Activated T-helper 1 cell treated with anti-CD3 and anti-CD28 coated beads, Interleukin-2, amount 50 U/mL, for 16 hours (primary cell): ENCODE measurements at places on chromosomes 11 and 22.

GRCh38 chr22:47205081-47205491 is 442.6 kb downstream of the TBC1D22A start:
- DNase-seq, result no peak

GRCh38 chr11:10638316-10638925 is 55.1 kb downstream of the IRAG1 start:
- DNase-seq, result no peak

GRCh38 chr11:7871056-7871455 is 60.0 kb downstream of the OR10A6 start:
- no peak for DNase-seq

GRCh38 chr22:46780453-46780852 is 18.0 kb downstream of the TBC1D22A start:
- no peak for DNase-seq

DNA sequence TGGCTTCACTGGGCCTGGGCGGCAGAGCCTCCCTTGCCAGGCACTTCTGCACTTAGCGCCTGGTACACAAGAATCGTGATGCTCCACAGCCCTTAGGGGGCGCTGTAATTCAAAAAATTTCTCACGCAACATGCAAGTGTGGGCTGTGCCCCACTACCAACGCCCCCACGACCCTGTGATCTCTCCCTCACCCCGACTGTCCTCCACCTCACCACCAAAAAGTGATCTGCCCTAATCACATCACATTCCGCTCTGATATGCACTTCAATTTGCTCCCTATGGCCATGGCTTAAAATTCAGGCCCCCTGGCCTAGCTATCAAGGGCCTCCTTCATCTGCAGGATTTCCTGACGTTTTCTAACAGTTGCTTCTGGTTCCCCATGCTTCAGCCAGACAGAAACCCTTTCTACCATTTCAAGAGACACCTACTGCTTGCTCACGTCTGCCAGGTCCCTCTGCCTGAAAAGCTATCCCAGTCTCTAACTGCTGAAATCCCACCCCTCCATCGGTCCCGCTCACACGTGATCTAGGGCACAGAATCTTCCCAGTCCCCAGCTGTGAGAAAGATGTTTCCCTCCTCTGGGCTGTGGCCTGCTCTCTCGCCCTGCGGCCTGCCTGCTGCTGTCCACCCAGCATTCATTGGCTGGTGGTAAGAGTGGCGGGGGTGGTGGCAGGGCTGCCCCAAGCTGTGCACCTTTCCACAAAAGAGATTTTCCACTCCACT is 27.9 kb upstream of the LRRC32 start:
- DNase-seq, result no peak

DNA sequence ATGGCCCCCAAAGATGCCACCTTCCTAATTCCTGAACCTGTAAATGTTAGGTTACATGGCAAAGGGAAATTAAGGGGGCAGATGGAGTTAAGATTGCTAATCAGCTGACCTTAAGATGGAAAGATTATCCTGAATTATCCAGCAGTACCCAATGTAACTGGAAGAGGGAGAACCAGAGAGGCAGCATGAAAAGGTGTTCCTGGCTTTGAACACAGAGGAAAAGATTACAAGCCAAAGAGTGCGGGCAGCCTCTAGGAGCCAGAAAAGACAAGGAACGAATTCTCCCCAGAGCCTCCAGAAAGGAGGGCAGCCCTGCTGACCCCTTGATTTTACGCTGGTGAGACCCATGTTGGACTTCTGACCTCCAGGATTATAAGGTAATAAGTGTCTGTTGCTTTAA is 15.1 kb upstream of the THRSP start:
- no peak for DNase-seq

DNA sequence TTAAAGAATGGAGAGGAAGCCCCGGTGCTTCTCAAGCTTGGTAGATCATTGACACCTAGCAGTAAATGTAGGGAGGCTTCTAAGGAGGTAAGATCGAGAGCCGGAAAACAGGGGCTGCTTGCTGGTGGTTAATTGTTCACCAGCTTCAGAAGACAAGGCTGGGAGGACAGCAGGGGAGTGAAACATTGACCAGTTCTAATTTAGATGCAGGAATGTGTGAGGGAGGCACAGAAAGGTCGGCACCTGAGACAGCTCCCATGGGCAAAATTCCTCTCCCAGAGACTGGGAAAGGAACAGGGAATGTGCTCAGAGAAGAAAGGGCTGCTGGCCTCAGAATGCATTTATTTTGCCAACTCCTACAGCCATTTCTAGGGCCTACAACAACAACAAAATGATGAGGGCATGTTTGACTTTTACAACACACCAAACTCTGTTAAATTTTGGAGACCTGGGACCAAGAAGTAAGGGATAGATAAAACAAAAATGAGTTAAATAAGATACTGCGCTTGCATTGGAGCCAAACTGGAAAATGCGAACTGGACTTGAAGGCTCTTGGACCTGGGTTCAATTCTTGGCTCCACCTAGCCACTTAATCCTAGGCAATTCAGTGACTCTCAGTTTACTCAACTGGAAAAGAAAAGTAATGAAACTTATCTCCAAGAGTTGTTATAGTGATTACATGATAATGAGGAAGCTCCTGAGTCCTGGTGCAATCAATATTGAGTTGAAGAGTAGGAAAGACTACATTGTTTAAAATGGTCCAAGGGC is 31.0 kb downstream of the FZD4 start:
- DNase-seq, result no peak

- DNase-seq, result no peak
Measured at GRCh38 chr11:73206801-73207200, 11.3 kb upstream of the P2RY2 start.

DNA sequence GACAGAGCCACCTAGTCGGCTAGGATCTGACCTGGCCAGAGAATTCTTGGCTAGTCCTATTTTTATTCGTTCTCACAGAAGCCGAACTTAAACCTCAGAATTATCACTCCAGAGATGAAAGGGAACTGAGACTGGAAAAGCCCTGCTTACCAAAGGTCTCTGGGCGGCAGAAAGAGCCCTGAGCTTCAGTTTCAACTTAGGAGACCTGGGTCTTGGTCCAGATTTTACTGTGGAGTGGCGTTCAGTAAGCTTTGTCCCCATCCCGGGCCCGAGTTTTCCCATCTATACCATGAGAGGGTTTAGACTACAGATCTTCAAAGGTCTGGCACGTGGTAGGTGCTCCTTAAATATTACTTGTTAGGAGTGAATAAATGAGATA is 516 bp downstream of the NEU3 start:
- DNase-seq, result no peak

DNA sequence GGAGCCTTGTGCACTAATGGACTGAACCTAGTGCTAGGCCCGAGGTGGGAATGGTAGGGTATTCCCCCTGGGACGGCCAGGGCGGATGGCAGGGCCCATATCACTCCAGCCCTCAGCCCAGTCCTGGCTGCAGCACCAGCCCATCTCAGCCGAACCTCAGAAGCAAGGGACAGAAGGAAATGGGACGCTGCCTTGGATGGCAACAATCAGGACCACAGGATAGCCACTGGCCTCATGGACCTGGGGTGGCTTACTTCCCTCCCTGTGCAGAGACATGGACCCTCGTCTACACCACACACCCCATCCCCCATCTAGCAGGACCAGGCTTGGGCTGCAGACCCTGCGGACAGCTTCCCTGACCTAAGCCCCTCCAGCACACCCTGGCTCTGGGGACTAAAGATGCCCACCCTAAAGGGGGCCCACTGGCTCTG is 24.1 kb downstream of the ARVCF start:
- no peak for DNase-seq

GRCh38 chr22:37175414-37176281 is 12.4 kb downstream of the C1QTNF6 start:
- no peak for DNase-seq

DNA sequence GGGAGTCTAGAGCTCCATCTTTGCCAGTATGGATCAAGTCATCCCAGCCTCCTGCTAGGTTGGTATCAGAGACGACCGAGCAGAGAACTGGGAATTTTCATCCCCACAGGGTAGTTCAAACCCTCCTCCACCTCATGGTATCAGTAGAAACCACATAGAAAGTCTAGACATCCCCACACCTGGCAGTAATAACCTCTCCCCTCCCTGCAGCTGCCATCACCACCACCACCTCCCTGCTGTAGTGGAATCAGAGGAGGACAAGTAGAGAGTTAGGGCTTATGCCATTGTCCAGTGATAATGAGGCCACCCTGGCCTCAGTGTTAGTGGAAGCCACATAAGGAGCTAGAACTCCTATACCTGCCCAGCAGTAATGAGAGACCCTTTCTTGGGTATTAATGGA is 34.3 kb downstream of the BTG4 start:
- DNase-seq, result no peak

GRCh38 chr11:85123752-85124231 is 503.4 kb downstream of the DLG2 start:
- no peak for DNase-seq
